Iris pigment epithelial cell (primary cell): ENCODE measurements at places on chromosomes 16 and 17.
A peak's percentile ranks its signal among the peaks of the same experiment; 100 is the strongest.

DNA sequence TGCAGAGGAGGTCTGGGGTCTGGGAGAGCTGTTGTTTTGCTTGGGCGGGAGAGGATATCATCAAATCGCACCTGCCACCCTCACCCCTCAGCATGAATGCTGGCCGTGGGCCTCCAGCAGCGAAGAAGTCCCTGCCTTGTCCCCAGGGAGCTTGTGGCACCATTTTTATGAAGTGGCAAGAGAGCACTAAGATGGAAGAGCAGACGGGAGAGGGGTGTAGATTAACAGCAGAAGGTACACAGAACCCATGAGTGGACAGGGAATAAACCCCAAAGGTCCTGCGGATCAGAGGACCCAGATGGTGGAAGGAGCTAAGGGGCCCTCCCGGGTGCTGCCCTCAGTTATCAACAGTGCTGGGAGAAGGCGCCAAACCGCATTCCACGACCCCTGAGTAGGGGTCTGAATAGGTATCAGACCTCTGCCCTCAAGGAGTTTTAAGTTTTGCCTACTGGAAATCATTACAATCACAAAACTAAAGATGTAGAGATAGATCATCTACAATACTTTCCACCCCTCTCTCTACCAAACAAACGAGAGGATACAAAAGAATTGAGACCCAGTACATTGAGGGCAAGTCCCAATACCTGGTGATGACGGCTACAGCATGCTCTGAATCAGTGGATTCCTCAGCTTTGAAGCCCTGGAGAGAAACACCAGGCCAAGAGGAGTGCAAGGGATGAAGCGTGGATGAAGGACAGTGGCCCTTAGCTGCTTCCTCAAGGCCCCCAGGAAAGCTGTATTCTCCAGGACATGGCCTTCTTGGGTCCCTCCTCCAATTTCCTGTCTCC is 60.2 kb downstream of the CCDC182 start:
- no peak for DNase-seq

- DNase-seq = peak; percentile 89
These were observed 18.1 kb upstream of the TMEM98 start for GRCh38 chr17:32909787-32910369.

DNA sequence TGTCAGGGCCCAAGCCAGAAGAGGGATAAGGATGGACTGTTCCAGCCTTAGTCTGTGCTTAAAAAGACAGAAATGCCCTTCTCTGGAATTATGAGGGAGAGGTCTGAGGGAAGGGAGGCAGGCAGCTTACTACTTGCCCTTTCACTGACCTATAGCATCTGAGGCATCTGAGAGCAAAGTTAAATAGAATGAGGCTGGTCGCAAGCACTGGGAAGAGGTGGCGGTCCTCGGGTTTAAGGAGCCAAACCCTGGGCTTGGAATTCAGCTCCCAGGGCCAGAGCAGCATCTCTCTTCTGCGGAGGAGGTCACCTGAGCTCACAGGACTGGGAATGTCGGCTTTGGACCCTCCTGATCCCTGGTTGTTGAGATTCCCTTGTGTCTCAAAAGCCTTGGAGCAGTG is 3.1 kb upstream of the LIMD2 start:
- DNase-seq = no peak

DNA sequence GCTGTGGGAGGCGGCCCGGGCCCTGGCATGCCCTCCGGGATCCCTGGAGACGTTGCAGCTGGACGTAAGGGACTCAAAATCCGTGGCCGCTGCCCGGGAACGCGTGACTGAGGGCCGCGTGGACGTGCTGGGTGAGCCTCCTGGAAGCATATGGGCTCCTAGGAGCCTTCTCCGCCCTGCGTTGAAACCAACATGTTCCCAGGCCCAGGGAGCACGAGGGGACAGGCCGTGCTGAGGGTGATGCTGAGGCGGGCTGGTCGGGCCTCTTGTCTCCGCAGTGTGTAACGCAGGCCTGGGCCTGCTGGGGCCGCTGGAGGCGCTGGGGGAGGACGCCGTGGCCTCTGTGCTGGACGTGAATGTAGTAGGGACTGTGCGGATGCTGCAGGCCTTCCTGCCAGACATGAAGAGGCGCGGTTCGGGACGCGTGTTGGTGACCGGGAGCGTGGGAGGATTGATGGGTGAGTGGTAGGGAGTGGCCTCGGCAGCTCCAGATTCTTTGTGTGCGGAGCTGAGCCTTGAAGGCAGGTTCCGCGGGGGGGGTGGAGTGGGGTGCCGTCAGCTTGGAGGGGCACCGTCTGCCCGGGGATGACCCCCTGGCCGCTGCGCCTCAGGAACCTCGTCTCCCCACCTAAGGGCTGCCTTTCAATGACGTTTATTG is 567 bp downstream of the HSD17B1 start:
- DNase-seq = no peak

DNA sequence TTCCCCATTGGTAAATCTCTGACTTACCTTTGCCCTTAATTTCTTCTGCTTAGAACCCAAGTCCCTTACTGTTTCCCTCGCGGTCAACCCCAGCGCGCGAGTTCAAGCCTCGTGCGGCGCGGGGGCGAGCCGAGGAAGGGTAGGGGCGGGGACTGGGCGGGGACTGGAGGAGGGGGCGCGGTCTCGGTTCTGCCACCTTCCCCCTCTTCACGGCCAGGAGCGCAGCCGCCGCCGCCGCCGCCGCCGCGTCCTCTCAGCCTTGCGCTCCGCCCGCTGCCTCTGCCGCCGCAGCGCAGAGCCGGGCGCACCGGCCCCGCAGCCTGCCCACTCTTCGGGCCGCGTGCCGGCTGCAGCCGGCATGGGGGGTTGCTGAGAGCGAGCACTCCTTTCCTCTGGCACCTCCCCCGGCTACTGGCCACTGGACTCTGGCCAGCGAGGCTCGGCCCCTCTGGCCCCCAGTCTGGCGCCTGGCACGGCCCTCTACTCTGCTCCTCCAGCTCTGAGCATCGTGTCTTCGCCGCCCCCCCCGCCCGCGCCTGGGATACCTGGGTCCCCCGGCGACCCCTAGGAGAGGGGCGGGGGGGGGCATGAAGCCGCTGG is at the start of gene RAPGEFL1:
Gene RAPGEFL1 (plus strand): TSS at position 196 of the 600 bp plus-strand sequence. CDS start 392 bp downstream, at position 588.
- peak; percentile 81 for DNase-seq

GRCh38 chr17:26792486-26792885 is 501.4 kb upstream of the WSB1 start:
- DNase-seq = peak; percentile 39

- peak; percentile 87 for DNase-seq
These were observed 35.1 kb upstream of the CDRT4 start for GRCh38 chr17:15502369-15503112.

- DNase-seq = peak; percentile 25
These were observed 225.1 kb upstream of the CA10 start for GRCh38 chr17:52383493-52384100.

DNA sequence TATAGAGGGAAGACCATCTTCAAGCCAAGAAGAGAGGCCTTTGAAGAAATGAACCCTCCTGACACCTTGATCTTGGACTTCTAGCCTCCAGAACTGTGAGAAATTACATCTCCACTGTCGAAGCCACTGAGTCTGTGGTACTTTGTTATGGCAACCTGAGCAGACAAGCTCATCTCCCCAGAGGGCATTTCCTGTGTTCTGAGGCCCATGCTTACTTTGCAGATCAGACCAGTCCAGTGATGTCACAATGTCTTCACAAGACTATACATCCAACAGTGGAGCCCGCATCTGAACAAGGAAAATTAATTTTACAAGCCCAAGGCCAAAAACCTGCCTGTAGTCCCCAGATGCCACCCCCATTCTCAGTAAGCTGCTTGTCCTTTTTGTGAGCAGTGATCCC is 14.8 kb upstream of the C17orf113 start:
- DNase-seq = peak; percentile 11

- DNase-seq = no peak
These were observed 111.4 kb upstream of the SALL1 start for GRCh38 chr16:51262428-51262827.

- DNase-seq = no peak
These were observed 14.5 kb upstream of the MTSS2 start for GRCh38 chr16:70700101-70701020.

DNA sequence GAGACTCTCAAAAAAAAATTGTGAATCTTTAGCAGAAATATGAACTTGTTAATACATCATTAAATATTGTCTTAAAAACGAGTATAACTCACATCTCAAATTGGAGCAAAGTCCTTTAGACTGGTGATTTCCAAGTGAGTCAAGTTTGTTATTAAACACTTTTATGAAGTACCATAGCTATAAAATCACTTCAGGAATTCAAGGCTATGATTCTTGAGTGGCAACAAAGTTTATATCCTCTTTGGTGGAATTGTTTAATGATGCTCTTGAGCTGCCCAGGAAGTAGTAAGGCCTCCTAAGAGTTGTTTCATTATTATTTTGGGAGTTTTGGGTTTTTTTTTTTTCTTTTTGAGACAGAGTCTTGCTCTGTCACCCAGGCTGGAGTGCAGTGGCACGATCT is 16.7 kb upstream of the BLMH start:
- DNase-seq = no peak

DNA sequence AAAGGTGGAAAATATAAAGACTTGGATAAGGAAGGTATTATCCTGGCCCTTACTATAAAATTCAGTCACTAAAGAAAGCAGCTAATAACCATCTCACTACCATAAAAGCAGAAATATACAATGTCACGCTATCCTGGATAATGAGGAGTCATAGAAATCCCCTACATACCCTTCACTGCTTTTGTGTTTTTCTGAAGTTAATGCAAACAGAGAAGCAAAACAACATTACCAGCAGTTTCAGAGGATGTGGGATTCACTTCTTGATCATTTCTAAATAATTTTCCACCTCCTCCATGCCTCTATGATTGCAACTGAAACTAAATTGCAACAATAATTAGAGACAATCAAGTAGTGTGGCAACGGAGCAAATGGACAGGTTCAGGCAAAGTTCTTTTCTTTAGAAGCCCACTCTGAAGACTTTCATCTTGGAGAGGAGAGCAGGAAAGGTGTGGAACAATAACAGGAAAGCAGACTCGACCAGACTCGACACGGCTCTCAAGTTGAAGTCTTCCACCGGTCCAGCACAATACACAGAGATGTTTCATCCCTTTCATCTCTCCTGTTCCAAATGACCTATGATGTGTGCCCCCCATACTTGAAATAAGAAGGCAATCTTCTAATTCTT is 10.2 kb downstream of the CYTH1 start:
- no peak for DNase-seq

GRCh38 chr17:28395968-28396367 is 10.0 kb downstream of the SLC46A1 start:
- no peak for DNase-seq

GRCh38 chr17:77778636-77779489 is 179.6 kb upstream of the TNRC6C start:
- DNase-seq = no peak

GRCh38 chr17:3978421-3979289 is 14.4 kb upstream of the ATP2A3 start:
- DNase-seq = no peak

GRCh38 chr17:6641247-6641863 is 495 bp downstream of the TXNDC17 start:
- DNase-seq = peak; percentile 36

DNA sequence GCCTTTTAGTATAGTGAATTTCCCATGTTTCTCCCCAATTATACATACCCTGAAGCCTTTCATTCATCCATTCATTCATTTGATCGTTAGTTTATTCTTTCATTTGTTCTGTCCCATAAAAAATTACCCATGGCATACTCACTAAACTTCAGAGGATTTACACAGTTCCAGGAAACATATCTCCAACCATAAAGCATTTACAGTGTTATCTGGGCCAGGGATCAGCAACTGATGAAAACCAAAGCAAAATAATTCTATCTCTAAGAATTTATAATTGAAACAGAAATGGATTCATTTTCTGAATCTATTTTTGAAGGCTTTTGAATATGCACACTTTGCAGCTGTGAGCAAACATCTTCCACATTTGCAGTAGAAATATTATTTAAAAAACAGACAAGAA is 547.7 kb downstream of the KCNJ2 start:
- DNase-seq = no peak

DNA sequence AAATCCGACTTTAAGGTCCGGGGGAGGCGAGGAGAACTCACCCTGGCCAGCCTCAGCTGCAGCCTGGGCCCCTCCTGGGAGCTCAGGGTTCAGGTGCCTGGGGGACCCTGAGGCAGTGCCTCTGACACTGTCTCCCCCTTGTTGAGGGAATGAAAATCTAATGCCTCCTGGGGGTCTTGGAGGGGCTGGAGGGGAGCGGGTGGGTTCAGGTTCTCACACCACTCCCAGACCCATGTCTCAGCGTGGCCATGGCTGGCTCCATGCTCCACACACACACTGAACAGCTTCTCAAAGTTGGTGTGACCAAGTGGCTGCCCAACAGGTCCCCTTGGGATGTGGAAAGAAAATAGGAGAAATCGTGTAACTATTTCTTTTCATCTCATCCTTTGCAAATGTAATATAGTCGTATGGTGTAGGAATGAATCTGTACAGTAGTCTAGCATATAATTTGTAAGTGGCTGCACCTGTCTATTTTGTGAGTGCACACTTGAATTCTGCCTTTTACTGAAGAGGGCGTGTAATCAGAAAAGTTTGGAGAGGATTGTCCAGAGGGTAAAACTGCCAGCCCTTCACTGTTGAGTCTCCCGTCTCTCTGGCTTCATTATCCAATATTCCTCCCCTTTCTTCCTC is 788 bp upstream of the PRCD start:
- no peak for DNase-seq

- DNase-seq = no peak
These were observed 385.5 kb downstream of the TMEM114 start for GRCh38 chr16:8204769-8205168.

DNA sequence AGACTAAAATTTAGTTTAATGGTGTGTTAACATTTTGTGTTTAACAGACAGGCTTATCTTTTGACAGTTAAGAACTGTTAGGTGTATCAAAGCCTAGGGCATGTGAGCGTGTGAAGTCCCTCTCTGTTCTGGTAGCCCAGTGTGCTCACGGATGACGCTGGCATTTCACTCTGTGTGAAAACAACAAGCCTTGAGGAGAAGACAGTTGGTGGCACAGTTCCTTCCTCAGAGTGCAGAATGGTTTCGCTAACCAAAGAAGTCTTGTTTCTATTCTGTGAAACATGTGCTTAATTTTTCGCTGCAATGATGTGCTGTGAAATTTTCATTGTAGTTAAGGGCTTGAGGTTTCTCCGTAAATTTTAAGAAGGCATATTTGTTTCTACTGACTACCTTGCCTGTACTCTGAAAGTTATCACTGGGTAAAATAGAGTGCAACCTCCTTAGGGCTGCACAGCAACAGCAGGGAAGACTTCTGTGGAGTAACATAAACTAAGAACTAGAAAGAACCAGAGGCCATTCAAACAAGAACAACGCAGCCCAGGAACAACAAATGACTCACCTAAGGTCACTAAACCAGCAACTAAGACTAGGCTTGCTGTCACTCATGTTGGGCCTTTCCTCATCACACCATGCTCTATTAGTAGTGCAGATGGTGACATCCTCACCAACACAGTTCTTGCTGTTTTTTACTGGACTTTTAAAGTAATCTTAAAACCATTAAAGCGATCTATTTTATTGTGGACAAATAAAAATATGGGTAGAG is 33.4 kb downstream of the BRD7 start:
- peak; percentile 75 for DNase-seq

DNA sequence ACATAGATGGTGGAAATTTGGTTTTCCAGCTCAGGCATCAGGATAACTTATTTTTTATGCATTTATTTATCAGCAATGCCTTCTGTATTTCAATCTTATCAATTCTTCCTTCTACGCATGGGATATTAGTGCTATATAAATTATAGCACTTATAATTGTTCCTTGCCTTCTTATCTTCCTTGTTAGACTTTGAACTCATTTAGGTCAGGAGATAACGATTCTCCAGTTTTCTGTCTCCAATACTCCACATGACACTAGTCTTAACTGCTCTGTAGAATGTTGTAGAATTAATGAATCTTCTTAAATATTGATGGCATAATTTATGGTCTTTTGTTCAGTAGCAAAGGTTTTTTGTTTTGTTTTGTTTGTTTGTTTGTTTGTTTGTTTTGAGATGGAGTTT is 10.7 kb upstream of the BCO1 start:
- no peak for DNase-seq
